ENCODE measurements at places on chromosomes 6 and 20.

DNA sequence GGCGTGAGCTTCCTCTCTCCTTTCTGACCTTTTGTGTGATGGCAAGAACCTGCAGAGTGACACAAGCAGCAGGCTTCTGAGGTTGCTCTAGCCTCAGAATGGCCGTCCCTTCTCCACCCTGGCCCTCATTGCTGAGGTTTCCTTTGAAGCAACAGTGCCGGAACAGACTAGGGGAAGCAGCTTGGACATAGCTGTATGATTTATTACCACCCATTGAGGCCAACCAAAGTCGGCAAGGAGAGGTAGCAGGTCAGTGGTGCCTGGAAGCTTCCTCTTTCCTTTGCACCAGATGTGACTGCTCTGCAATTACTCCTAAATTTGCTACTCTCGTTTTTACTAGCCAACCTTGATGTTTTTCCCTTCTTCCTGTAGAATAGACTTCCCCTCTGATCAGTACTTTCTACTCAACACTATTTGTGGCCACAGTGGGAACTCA, 31.4 kb downstream of the PTPN1 start:
- no peak for DNase-seq

DNA sequence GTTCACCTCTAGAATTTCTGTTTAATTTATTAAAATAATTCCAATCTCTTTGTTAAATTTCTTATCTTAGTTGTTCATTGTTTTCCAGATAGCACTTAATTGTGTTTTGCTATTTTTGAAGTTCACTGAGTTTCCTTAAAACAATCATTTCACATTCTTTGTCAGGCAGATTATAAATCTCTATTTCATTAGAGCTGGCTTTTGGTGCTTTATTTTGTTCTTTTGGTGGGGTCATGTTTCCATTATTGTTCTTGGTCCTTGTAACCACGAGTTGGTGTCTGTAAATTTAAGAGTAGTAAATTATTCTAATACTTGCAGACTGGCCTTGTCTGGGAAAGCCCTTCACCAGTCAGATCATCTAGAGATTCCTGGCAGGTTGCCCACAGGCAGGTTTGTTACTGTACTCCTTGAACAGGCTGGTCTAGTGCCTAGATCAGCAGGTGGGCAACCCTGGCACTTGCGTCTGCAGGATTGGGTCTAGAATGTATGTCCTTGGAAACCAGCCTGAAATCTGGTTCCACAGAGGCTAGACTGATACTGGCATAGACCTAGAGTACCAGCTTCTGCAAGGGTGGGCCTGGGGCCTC, 110.4 kb downstream of the ADGB start:
- DNase-seq, result no peak

GRCh38 chr6:7894262-7895124, 16.1 kb downstream of the TXNDC5 start:
- DNase-seq, result no peak

- peak; percentile 77 for DNase-seq
These were observed 305.3 kb downstream of the CLIC5 start for GRCh38 chr6:45710304-45710821.

DNA sequence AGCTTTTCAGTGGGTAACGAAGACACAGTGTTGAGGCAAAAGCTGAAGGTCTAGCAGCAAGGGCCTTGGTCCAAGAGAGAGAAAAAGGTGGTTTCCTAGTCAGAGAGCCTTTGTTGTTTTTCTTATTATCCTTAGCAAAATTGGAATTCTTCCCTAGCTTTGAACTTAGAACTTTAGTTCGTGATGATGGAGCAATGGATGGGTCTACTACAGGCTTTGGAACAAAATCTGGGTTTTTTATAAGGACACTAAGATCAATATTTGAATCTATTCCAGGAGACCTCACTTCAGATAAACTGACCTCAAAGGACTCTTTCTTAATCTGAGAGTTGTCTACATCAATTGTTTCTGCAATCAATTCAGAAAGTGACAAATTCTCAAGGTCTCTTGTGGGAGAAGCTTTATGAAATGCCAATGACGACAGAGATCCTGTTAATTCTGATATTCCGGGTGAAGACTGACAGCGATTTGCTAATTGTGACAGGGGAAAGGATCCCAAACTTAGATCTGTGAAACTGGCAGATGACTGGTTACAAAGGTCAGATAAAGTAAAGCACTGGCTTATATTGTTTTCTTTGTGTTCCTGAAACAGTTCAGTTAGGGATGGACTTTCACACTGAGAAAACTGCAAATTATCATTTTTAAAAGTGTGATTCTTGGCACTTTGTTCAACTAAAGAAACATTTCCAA, 17.7 kb downstream of the HBS1L start:
- DNase-seq, result no peak

DNA sequence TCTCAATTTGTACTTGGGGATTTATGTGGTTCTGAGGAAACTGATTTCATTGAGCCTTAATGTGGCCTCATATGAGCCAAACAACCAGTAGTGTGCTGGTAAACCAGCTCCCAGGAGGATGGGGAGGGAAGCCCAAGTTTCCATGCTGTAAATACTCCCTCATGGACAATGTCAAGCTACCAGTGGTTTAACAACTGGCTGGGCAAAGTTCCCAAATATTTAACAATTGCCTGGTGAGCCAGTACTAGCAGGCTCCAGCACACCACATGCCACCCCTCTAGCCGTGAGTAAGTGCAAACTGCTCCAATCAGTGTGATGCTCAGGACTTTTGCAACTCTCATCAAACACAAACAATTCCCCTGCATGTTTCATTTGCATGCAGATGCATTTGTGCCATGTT, 19.2 kb upstream of the CDKN1A start:
- DNase-seq, result peak; percentile 63

- no peak for DNase-seq
These were observed 172.3 kb downstream of the TRIM27 start for GRCh38 chr6:28751514-28751913.

DNA sequence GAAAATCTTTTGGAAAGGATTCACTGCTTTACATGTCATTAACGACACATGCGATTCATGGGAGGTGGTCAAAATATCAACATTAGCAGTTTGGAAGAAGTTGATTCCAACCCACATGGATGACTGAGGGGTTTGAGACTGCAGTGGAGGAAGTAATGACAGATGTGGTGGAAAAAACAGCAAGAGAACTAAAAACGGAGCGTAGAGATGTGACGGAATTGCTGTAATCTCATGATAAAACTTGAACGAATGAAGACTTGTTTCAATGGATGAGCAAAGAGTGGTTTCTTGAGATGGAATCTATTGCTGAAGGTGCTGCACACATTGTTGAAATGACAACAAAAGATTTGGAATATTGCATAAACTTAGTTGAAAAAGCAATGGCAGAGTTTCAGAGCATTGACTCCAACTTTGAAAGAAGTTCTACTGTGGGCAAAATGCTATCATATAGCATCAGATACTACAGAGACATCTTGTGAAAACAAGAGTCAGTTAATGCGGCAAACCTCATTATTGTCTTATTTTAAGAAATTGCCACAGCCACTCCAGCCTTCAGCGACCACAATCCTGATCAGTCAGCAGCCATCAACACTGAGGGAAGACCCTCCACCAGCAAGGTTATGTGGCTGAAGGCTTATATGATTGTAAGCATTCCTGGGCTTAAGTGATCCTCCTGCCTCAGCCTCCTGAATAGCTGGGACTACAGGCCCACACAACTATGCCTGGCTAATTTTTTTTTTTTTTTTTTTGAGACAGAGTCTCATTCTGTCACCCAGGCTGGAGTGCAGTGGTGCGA, 19.2 kb downstream of the SRSF3 start:
- DNase-seq, result no peak

GRCh38 chr6:168124921-168125320, 45.9 kb upstream of the FRMD1 start:
- DNase-seq, result no peak

DNA sequence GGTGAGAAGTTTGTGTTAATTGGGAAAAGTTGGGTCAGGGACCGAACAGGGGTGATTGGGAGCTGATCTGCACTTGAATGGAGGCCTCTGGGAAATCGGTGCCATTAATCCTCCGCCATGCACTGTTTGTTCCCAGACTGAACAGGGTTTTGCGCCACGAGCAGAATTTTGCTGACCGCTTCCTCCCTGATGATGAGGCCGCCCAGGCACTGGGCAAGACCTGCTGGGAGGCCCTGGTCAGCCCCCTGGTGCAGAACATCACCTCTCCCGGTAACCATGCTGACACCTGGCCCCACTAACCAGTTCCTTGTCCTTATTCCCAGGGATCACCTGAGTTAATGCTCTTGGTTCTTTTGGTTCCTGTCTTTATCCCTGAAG, 21.7 kb downstream of the CUL9 start:
- no peak for DNase-seq

GRCh38 chr20:23666698-23667097, 22.1 kb downstream of the CST4 start:
- DNase-seq, result no peak

- DNase-seq, result no peak
These were observed 659 bp upstream of the GFRA4 start for GRCh38 chr20:3663858-3664257.

GRCh38 chr20:22446613-22447446, 137.5 kb downstream of the FOXA2 start:
- DNase-seq, result peak; percentile 22

DNA sequence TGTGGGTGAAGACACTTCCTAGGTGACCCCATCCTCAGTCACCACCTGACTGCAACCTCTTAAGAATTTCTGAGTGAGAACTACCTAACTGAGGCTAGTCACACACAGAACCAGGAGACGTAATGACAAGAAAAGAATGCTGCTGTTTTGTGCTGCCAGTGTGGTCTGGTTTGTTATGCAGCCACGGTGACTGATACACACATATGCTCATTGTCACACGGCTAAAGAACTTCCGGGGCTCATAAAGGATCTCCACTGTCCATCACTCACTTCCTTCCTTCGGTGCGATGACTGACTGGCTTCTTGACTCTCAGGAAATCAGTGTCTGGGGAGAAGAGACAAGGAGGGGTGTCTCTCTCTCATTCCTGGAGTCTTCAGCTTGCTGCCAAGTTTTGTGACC, 88.0 kb downstream of the SLC24A3 start:
- no peak for DNase-seq

- peak; percentile 59 for DNase-seq
These were observed 17.4 kb upstream of the TBC1D22B start for GRCh38 chr6:37239950-37240713.

GRCh38 chr6:27096834-27097511, 150.5 kb upstream of the PRSS16 start:
- DNase-seq, result no peak

DNA sequence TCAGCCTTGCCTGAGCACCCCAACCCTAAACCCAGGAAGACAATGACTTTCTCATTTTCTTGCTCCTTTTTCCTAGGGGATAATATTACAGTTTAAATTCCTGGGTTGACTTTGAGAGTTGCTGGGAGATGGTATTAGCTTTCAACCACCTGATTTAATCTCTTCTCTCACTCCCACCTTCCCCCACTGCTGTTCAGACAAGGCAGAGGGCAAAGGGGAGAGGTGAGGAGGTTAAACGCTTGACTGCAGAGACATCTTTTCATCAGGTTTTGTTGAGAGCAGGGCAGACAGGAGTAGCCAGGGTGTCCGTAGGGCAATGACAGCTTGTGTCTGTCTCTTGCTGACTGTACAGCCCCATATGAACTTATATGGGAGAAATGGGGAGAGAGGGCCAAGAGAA, 811.2 kb downstream of the MAFB start:
- no peak for DNase-seq

DNA sequence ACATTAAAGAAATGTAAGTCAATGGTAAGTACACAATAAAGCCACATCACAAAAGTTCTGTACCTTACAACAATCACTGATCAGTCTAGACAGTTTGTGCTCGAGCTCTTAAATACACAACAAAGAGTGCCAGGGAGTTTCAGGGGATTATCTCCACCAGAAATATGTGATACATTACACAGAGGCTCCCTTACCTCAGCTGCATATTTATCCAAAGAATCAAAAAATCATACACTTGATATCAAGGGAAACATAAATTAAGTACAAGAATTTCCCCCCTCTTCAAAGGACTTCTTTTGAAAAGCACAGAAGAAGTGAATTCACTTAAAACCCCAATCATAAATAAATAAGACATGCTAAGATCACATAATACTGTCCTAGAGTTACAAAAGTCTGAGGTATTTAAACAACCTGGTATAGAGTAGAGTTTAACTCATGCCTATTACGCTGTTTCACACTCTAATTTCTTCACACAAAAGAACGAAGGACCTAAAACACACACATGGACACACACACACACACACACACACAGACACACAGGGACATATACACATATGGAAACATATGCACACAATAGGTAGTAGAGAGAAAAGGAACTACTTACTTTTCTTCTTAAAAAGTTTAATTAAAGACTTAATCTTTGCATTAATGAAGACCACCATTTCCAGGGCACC, 528 bp downstream of the NHSL1 start:
- no peak for DNase-seq

DNA sequence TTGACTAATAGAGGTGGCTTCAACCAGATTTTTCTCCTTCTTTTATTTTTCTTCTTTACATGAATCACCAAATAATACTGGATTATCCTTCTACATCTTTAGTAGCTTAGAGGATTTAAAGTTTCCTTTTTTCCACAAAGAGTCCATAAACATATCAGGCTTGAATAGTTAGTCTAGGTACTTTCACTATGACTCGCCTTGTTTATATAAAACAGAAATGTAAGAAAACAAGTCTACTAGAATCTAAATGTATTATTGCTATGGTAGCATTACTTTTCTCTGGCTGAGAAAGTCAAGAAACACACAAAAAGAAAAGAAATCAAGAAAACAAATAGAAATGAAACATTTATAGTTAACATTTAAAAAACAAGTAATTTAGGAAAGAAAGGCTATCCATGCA, 215.2 kb downstream of the PTPRK start:
- DNase-seq, result no peak

DNA sequence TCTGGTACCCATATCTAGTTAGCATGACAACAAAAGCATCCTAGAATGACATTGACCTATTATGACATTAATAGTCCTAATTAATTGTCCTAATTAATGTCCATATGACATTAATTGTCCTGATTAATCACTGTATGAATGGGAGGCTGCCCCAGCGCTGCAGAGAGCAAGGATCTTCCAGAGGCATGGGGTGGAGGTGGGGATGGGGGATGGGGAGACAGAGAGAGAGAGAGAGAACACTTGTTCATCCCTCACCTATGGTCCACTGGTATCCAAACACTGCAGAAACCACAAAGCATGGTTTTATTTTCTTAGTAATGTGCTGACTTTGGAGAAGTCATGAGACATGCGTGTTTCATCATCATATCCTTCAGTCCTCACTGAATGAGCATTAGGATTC, 235.1 kb downstream of the FNDC1 start:
- no peak for DNase-seq

- no peak for DNase-seq
These were observed 114.2 kb upstream of the LY86 start for GRCh38 chr6:6474170-6474920.

GRCh38 chr6:26202811-26203583, 115.8 kb downstream of the HFE start:
- DNase-seq, result no peak

DNA sequence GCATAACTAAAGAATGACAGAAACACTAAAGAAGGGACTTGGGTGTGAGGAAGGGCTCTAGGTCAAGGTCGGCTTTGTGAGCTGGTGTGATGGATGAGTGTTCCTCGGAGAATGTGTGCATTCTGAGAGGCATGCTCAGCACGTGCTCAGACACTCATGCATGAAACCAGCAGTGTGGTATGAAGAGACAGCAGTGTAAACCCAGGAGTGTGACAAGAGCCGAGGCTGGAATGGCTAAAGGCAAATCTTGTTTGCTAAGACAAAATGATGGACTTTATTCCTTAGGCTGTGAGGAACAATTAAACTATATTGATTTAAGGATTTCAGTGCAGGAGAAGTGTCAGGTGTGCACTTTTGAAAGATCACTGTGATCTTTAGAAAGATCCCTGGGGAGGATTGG, 107.4 kb upstream of the MAP7 start:
- DNase-seq, result no peak

GRCh38 chr6:162118706-162119105, 608.9 kb downstream of the PRKN start:
- no peak for DNase-seq

All from H4 (cell line).